ENCODE measurements at places on chromosomes 12 and 14. TPM values are rescaled to one million over a fixed set of nuclear protein-coding genes. Genes with fewer than 3 reads are reported as not detected.
A peak's percentile ranks its signal among the peaks of the same experiment; 100 is the strongest.

DNA sequence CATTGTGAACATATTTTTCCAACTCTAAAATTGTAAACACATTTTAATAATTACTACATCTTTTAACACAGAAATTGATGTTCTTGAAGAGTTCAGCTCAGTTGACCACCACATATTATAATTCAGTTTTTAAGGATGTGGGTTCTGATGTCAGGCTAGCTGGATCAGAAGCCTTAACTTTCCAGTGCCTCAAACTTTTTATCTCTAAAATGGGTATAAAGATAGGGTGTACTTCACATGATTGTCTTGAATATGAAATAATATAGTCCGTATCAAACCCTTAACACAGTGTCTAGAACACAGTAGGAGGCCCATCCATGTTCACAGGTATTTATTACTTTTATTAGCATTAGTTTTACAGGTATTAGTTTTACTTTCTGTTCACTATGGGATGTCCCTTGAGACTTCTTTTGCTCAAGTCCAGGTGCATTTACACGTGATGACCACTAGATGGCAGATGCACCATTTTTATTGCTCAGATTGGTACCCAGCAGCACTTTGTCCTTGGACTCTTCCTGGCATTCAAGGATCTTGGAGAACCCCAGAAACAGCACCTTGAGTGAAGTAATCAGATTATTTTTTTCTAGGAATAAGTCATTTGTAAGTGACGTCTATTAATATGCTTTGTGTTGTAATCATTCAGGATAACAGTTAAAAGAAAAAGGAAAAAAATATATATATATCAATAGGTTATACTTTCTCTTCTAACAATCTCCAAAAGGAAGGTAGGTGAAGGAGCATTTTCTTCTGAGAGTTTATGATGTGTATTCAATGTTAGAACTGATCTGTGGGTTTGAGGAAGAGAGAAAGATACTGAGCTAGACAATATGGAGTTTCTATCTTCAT is 580.2 kb downstream of the ETNK1 start:
- peak; percentile 29 for DNase-seq

- DNase-seq = no peak
Measured at GRCh38 chr12:19548834-19549233, 109.5 kb downstream of the AEBP2 start.

RTL1 gene
- total RNA-seq = not detected

GRCh38 chr14:95444132-95445129 is 72.0 kb downstream of the SYNE3 start:
- DNase-seq = no peak

- peak; percentile 55 for DNase-seq
Measured at GRCh38 chr12:26150736-26151450, 26.1 kb upstream of the BHLHE41 start.

- DNase-seq = no peak
Measured at GRCh38 chr12:112115259-112116045, 6.9 kb upstream of the NAA25 start.
